ENCODE measurements at places on chromosomes 4 and X.
A peak's percentile ranks its signal among the peaks of the same experiment; 100 is the strongest.

- DNase-seq: peak; percentile 27
Measured at GRCh38 chrX:69222103-69223090, 57.1 kb upstream of the PJA1 start.

DNA sequence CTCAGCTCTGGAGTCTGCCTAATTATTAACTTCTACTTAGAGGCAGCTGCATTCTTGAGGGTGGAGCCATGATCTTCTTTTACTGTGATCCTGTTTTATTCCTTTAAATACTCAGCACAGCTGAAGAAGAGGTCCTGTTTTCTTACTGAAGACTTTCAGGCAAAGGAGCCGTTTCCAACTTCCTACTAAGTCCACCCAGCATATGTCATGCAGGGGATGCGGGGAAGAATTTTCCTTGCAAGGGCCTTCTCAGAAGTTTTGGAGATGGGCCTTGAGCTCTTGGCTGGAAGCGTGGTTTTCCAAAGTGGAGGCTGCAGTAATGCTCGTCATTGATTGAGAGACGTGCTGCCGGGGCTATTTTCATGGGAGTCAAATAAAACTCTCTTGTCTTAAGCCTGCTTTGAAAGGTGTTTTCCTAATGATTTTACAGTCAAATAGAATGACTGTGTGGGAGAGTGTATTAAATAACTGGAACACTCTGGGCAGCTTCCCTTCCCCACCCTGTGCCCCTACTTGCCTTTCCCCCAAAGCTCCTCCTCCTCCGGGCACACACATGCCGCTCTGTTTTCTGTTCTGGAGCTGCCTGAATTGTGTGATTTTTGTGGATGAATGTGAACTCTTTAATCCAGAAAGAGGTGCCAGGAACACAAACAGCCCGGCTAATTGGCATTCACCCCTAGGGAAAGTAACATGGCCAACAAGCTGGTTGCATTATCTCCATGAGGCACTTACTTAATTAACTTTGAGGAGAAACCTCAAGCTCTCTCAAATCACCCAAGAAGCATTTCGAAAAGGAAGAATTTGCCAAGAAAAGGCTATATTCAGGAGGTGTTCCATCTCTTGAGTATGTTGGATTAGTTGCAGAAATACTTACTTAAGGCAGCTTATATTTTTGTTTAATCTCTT lies 28.1 kb downstream of the FGF2 start:
- DNase-seq: no peak

GRCh38 chr4:121108557-121108956 lies 36.2 kb upstream of the NDNF start:
- DNase-seq: peak; percentile 18

DNA sequence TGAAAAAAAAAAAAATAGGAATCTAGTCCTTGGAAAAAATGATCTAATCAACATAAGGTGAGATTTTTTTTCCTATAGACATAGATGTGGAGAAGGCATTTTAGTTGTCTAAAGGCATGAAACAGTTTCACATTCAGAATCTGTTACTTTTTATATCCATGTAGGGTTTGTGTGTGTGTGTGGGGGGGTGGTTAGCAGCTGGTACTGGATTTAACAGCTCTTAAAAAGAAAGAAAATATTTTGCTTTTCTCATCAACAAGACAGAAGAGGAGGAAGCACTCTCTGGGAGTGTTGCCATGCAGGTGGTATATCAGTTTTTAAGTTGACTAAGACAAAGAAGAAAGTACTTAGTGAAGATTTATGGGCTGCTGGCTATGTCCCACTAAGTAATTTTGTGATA lies 122.3 kb downstream of the VCX3B start:
- DNase-seq: no peak

DNA sequence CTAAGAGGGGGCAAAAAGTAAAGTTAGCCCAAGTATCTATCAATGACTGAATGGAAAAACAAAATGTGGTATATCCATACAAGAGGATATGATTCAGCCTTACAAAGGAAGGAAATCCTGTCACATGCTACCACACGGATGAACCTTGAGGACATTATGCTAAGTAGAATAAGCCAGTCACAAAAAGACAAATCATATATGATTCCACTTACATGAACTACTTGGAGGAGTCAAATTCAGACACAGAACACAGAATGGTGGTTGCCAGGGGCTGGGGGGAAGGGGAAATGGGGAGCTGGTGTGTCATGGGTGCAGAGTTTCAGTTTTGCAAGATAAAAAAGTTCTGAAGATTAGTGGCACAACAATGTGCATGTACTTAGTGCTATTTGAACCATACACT lies 101.8 kb downstream of the SH3KBP1 start:
- no peak for DNase-seq

GRCh38 chrX:49892542-49892941 lies 13.3 kb downstream of the USP27X start:
- DNase-seq: no peak

GRCh38 chr4:41865981-41866798 lies 69.0 kb upstream of the TMEM33 start:
- DNase-seq: no peak

DNA sequence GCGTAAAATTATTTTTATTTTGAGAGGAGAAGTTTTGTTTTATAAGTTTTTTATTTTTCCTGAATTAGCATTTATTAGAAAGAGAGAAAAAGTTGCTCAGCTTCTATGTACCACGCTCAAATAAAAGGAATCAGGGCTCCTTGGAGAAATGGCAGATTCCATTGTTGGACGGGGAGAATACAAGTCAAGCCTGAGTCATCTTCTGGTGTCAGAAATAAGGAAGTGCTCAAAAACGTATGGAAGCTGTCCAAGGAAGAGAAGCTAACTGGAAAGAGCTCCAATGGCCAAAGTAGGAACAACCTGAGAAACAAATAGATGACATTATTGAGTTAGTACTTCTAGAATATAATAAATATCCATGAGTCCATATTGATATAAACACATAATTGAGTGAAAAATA lies 89.3 kb upstream of the NEIL3 start:
- no peak for DNase-seq

- peak; percentile 12 for DNase-seq
Measured at GRCh38 chrX:41781500-41781899, 57.5 kb downstream of the GPR82 start.

DNA sequence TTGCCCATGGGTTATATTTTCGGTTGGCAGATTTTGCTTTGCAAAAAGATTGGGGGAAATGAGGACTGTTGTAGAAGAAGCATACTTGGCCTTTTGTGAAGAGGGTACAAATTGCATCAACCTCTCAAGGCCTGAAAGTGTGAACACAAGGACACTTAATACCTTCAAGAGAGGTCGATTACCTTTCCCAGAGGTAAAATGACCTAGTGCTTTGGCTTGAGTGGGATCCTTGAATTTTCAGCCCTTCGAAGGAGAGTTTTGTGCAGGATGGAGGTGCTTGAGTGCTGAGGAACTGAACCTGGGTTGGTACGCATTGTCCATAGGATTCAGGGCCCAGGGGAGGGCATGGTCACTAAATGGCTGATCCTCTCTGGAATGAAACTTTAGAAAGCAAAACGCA lies 27.6 kb upstream of the NKAP start:
- peak; percentile 1 for DNase-seq

- no peak for DNase-seq
Measured at GRCh38 chr4:158810487-158811215, 41.8 kb downstream of the FNIP2 start.

DNA sequence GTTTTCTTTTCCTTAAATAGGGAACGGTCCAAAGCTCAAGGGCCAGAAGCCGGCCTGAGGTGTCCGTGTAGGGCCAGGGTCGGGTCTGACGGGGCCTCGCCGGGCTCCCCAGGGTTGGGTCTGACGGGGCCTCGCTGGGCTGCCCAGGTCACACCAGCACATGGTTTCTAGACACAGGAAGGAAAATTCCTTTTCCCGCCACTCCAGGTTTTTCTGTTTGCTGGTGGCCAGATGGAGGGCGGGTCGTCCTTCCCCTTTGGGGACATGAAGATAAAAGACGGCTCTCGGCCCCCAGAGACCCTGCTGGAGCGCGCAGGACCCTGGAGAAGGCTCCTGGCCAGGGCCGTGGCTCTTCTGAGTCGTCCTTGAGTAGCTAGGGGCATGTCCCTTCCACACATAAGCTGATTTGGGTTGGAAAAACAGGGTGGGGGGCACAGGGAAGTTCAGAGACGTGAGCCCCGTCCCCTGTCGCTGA lies 35.1 kb downstream of the PIGG start:
- no peak for DNase-seq

DNA sequence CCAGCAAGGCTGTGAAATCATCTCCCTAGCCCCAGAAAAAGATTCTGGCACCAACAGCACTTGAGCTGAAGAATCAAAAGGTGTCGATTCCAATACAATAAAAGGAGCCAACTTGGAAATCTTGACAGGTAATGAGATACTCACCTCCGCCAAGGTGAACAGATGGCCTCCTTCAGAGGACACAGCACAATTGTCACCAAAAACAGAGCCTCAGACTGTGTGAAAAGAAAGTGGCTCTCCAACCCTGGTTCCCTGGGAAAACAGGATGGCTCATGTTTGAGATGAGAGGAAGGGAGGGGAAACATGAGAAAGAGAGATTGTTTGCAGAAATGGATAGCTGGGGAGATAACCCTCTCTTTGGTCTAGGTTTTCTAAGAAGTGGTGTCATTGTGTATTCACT lies 168.9 kb downstream of the HS3ST1 start:
- DNase-seq: peak; percentile 93

DNA sequence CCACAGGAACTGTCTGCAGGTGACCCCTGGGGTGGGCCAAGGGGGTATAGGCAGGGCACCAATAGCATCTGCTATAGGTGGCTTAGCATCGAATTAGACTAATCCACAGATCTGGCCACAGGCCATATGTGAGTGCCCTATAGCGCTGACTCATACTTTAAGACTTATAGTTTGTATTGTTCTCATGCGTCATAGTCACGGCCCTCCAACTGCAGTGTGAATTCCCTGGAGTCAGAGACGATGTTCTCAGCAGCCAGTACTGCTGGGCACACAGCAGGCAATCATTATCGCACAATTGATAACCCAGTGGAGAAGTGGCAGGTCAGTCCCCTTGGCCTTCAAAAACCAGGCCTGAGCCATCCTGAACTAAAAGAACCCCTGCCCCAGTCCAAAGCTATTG lies 58.1 kb downstream of the ADGRG2 start:
- DNase-seq: no peak

- no peak for DNase-seq
Measured at GRCh38 chrX:154380153-154380552, 1.1 kb downstream of the EMD start.

- no peak for DNase-seq
Measured at GRCh38 chr4:78638337-78639172, 87.0 kb downstream of the ANXA3 start.

DNA sequence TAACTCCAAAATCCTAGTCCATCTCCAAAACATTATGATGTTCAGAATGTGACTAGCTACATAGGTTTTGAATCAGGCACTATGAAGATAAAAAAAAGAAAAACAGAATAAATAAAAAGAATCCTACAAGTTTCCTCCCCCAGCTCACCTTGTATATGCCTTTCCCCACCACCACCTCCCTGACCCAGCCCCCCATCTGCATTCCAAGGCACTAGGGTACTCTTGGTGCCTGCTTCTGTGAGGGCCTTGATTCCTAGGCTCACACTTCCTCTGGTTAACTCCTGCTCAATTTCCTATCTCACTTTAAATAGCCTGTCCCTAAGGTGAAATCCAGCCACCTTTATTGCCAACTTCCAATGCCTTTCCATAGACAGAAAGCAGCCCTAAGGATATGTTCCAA lies 178.7 kb upstream of the ATOH1 start:
- DNase-seq: no peak

DNA sequence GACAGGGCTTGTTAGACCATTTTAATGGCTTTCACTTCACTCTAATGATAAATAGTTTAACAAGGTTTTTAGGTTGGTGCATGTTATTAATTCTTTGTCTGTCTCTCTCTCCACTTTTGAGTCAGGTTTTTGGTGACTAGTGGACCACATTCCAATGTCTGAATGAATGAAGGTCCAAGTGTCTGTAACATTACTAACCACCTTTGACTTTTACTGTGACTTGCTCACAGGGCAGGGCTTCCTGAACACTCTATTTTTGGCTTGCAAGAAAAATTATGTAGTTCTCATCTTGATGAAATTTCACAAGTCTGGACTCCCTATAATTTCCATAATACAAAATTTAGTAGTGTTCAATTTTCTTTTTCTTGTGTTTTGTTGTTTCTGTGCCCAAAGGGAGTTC lies 78.9 kb upstream of the BMPR1B start:
- DNase-seq: no peak

DNA sequence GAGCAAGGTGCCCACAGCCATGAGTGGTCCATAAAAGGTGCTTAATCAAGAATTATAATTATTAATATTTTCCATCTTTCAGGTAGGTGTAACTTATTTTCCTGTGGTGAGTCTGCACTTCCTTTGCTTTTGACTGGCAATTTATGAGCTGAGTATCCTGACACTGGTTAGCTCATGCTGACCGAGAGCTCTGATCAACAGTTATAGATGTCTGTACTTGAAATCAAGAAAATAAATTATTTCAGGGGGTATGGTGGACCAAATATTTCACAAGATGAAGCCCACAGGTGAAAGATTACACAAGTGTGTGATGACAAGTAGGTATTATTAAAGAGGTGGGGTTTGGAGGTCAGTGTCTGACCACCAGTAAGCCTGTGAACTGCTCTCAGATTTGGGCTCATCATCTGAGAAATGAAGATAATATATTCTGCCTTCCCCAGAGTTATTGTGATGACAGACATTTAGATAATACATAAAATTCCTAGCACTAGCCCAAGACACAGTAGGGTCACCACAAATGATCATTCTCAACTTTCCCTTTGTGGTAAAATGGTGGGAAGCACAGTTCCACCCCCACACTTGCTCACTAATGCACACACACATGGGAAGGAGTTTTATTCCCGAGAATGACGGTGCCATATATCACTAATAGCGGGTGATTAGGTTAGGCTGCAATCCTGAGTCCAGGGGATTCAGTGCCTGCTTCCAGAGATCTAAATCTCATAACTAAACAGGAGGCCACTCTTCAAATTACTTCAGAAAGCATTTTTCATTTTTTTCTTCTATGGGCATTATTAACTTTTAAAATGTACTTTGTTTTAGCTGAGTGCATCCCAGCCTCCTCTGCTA lies 34.0 kb upstream of the PACRGL start:
- no peak for DNase-seq

- DNase-seq: no peak
Measured at GRCh38 chr4:16250661-16251365, 24.5 kb upstream of the TAPT1 start.

DNA sequence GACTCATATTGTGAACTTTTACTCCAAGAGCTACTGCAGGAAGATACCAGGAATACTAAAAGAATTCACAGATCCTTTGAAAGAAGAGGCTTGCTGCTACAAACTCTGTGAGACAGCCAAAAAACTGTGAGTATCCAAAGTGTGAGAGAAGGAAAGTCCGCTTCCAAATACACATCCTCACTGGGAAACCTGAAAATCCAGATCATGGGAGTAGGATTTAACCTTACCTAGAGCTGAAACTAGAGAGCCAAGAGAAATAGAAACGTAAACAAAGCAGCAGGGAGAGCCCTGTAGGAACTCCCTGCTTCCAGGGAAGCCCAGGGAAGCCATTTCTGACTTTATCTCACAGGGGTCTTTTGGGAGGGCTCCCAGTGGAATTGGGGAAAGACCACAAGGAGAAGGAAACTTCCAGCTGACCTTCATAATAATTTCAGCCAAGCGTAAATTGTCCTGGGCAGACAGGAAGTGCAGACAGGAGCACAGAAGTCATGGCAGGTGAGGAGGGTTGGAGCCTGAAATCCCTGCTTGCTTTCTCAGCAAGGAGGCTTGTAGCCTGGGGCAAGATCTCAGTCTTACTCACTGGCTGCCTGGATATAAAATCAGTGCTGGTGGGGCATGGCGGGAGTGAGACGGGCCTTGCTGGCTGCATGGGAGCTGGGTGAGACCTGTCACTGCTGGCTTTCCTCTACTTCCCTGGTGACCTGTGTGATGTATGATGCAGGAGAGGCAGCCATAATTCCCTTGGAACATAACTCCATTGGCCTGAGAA lies 26.2 kb upstream of the NFKB1 start:
- no peak for DNase-seq

All from NCI-H2029 treated with DMSO at 0.1 percent for 48 hours (cell line).